ENCODE measurements at places on chromosomes 2 and 18.
A peak's percentile ranks its signal among the peaks of the same experiment; 100 is the strongest.

DNA sequence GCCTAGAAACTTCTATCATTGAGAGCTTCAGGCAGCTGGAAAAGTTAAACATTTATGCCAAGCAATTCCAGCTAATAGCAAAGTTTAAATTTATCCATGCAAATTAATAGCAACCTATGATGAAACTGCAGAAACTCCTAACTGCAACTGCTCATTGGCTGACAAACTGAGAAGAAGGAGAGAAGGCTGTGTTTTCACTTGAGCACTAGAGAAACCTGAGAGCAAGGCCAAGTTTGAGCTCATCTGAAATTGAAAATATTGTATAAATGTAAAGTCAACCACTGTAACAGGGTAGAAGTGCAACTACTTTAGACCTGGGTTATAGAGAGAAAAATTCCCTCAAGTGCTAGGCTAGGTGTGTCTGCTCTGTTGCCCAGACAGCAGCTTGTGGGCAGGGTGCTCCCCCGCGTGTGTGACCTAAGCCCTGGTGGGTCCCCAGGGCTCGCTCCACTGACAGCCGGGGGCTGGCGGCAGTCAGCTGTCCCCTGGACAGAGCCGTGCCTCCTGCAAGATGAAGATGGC is 50.2 kb downstream of the CABYR start:
- no peak for DNase-seq

DNA sequence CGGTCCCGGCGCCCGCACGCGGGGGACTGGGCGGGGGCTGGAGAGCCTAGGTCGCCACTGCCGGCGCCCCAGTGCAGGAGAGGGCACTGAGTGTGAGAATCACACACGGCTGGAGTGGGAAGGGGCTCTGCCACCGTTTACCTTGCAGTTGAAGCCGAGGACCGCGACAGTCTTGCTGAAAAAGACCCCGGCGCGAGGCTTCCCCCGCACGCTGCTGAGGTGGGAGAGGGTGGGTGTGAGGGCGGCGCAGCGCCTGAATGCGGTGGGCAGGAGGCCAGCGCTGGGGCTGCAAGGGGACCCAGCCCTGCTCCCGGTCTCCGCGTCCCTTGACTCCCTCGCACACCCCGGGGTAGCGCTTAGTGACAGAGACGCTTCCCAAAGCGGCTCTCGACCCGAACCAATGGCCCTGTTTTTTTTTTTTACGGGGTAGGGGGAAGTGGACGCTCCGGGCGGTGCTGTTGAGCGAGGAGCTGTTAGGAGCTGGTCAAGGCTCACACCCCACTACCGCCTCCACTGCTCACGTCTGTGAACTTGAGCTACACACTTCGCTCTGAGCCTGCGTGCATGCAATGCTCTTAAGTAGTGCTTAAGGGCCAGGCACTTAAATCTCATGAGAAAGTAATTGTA is 794 bp downstream of the NOTO start:
- DNase-seq: no peak

- no peak for DNase-seq
These were observed 19.8 kb downstream of the MPHOSPH10 start for GRCh38 chr2:71150082-71150816.

DNA sequence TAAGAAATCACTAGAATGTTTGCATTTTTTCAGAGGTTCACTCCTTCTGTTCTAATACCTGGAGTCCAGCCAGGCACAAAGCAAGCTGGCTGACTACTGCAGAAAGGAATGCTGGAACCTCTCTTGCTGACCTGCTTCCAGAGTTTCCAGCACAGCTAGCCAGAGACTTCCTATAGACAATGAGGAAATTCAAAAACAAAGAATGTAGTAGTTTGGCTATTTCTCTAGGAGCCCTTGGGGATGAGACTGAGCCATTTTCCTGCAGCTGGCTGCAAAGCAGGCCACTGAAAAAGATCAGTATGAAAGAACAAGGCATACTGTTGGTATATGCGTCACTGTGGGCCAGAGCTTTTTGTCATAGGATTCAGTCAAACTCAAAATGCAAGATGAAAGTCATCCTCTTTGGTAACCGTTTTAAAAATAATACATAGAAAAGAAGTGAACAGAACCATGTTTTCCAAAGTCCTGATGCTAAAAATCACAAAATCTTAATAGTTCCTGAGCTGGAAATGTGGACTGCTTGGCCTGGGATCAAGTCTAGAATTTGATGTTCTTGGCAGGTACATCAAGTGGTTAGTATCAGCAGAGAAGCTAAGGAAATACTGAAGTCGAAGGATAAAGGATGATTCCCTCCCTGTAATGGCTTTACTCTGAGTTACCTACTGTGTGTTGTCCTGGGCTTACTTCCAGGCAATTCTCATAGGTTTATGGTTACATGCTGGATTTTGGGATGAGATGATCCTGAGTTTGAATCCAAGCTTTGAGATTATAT is 9.0 kb upstream of the DSEL start:
- peak; percentile 82 for DNase-seq

GRCh38 chr2:241897231-241897916 is 27.8 kb downstream of the RTP5 start:
- peak; percentile 47 for DNase-seq

GRCh38 chr2:143280097-143280757 is 151.0 kb downstream of the ARHGAP15 start:
- no peak for DNase-seq

- DNase-seq: no peak
These were observed 156.1 kb downstream of the HAUS1 start for GRCh38 chr18:46260016-46260878.

- no peak for DNase-seq
These were observed 11.9 kb downstream of the ACKR3 start for GRCh38 chr2:236581546-236581945.

DNA sequence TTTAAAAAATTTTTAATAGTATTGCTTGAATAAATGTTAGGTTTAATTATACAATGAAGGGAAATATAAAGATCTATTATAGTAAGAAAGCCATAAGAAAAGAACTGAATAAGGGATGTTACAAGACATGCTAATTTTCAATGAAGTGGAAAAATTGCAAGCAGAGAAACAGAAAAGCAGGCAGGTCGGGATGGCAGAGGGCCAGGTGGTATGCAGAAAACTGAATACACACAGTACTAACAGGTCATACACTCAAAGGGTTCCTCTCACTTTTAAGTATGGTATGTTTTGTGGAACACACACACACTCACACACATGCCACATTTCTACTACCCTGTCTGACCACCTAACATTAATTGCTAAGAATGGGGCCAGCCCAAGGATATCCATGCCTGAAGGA is 76.7 kb upstream of the DTNA start:
- no peak for DNase-seq

DNA sequence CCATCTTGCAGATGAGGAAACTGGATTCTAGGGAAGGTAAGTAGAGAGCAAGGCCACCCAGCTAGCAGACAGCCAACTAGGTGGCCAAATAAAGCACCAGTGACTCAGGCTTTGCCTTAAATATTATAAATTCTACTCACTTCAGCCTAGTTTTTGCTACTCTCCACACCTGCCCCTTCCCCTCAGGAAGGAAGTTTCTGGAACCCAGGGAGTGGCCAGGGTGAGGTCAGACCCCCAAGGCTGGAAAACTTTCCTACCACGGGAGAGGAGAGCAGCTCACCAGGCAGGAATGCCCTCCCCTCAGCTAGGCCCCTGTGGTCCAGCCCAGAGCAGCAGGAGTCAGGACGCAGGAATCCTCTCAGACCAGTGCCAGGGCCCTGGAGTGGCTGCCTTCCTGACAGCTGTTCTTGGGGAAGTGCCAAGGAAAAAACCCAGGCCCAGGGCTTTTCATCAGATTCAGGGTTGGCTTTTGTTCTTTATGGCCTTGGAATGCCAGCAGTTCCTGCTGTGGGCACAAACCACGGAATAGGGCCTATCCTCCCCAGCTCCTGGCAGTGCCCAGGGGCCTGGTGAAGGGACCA is 5.1 kb upstream of the PAX8 start:
- peak; percentile 96 for DNase-seq

DNA sequence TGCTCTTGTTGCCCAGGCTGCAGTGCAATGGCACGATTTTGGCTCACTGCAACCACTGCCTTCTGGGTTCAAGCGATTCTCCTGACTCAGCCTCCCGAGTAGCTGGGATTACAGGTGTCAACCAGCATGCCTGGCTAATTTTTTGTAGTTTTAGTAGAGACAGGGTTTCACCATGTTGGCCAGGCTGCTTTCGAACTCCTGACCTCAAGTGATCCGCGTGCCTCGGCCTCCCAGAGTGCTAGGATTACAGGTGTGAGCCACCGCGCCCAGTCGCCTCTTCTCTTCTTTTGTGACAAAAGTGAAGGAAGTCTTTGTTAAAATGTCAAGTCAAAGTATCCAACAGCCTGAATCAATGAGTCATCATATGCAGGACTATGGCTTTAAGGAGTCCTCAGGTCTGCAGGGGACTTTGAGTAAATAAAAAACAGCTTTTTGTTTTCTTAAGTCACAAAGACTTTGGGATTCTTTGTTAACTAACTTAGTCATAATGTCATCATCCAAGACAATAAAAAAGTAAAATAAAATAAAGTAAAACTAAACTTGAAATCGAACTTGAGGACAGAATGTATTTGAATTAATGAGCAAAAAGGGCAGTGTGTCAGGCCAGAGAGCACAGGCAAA is 1153.2 kb downstream of the SUCLG1 start:
- DNase-seq: no peak

- no peak for DNase-seq
These were observed 72.3 kb downstream of the LDLRAD4 start for GRCh38 chr18:13290856-13291271.

GRCh38 chr2:121008975-121009374 is 273.3 kb downstream of the GLI2 start:
- no peak for DNase-seq

DNA sequence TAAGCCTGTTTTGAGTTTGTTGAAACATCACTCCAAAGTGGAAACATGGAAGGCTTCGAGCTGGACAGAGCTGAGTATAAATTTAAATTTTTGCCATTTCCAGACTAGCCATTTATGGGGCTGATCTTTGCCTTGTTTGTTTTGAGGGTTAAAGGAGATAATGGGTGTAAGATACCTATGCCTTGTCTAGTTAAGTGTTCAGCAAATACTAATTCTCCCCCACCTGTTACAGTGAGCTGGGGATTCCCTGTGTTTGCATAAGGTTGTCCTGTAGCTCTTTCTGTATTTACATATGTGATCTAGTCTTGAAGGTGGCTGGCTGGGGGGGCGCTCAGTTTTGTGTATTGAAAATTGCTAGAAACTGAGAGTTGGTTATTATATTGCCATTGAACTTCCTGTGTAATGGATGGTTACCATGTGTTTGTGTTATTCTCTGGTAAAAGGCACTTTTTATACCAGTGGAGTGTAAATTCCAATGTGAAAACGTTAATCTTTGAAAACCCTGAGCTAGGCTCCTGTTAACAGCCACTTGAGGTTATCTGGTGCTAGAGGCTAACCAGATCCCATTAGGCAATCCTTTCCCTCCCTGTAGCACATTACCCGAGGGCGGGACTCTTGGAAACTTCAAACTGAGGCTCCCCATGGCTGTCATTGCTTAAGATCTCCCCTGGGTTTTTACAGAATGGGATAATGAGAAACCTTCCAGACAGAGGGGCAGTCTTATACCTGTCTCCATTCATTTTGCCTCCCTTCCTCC is 26.7 kb downstream of the TANC1 start:
- DNase-seq: no peak

GRCh38 chr2:135985826-135986393 is 484 bp upstream of the DARS1 start:
- no peak for DNase-seq

GRCh38 chr2:9905413-9905812 is 46.1 kb upstream of the GRHL1 start:
- no peak for DNase-seq

DNA sequence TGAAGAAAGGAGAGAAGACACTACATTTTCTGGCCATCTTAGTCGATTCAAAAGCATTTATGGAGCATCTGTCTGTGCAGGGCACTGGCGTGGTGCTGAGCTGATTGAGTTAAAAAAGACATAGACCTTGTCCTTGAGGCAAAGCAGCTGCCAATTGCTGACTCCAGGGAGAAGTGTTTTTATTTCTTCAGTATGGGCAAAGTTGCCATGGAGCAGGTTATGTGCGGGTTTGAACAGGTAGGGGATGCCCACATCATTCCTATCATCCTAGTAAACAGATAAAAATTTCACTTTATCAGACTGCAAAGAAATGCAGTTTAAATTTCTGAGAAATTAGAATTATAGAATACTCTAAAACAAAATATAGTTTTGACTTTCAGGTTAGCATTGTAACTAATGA is 125.8 kb downstream of the NUP35 start:
- DNase-seq: no peak

DNA sequence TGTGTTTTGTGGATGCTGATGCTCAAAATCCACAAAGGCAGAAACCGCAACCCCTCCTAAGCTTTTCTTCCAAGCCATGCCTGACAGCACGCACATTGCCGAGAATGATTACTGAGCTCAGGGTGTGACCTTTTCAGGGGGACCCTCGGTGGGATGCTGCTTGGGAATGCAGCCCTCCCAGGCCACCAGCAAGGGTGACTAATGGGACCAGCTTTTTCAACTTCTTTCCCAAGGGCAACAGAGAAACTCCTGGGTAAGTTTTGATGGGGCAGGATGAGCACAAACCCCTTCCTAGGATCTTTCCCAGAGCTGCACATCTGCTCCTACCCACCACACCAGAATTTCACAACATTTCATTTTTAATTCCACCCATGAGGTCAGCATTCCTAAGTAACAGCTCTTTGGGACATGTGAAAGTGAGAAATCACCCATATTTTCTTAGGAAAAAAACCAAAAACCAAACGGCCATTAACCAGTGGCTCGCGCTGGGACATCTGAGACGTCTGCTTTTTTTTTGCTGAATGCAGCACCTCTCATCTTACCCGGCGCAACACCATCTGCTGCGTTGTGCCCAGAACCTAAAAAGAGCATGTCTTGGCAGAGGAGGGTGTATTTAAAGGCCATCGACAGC is 119.0 kb downstream of the ARL4C start:
- no peak for DNase-seq

DNA sequence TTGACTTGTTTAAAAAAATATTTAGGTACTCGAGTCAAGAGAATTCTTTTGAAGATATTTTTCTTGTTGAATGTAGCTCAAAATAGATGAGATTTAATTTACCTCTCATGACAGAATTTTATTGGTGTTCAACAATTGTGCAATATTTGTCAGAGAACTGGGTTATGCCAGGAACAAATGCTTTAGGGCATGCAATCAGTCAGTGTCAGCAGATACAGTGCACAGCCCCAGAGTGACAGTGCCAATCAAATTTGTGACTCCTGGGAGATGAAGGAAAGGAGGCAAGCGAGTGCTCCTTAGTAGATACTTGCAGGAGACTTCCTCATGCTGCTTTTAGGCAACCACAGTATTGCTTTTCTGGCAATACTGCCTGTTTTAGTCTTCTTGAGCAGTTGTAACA is 81.2 kb upstream of the DSEL start:
- DNase-seq: no peak

GRCh38 chr2:232473467-232473890 is 14.2 kb downstream of the ECEL1 start:
- no peak for DNase-seq

- DNase-seq: no peak
These were observed 54.7 kb downstream of the KCTD18 start for GRCh38 chr2:200454927-200455801.

GRCh38 chr18:73660931-73661856 is 486.4 kb downstream of the FBXO15 start:
- no peak for DNase-seq

- no peak for DNase-seq
These were observed 5.6 kb downstream of the PDCD1 start for GRCh38 chr2:241852981-241853631.

Data from RWPE2 (cell line).